ENCODE measurements at places on chromosomes 2 and 18.

- no peak for DNase-seq
Measured at GRCh38 chr18:31190919-31191318, 28.3 kb upstream of the DSC1 start.

DNA sequence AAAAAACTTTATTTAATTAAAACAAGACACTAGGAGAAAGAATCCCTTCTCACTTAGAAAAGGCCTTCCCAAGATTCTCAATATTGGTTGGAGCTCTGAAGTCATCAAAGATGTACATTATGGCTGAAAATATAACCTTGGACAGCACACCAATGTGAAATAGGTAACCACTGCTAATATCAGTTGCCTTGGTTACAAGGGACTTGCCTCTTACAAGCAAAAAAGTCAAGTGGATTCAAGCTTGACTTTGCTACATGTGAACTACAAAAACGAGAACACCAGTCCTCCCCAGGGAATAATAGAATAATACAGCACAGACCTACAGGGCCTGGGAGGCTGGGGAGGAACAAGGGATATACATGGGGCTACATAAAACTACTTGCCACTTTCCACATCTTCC is 46.1 kb downstream of the NABP1 start:
- no peak for DNase-seq

GRCh38 chr2:236879416-236879963 is 206.2 kb upstream of the COPS8 start:
- DNase-seq = no peak

GRCh38 chr18:11074889-11075288 is 74.5 kb downstream of the PIEZO2 start:
- DNase-seq = no peak

DNA sequence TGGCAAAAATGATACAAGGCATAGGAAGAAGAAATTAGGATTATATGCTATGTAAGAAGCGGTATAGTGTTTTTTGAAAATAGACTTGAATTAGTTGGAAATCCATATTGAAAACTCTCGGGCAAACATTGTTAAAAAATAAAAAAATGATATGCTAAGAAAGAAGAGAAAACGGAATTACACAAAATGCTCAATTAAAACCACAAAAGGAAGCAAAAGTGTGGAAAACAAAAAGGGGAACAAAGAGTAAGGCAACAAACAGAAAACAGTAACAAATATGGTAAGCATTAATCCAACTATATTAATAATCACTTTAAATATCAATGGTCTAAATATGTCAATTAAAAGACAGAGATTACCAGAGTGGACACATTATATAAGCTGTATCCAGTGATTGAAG is 58.4 kb downstream of the TXNL1 start:
- no peak for DNase-seq

- DNase-seq = peak; percentile 40
Measured at GRCh38 chr2:86068136-86068588, 37.5 kb downstream of the POLR1A start.
